ENCODE measurements at places on chromosomes 16 and 17.

DNA sequence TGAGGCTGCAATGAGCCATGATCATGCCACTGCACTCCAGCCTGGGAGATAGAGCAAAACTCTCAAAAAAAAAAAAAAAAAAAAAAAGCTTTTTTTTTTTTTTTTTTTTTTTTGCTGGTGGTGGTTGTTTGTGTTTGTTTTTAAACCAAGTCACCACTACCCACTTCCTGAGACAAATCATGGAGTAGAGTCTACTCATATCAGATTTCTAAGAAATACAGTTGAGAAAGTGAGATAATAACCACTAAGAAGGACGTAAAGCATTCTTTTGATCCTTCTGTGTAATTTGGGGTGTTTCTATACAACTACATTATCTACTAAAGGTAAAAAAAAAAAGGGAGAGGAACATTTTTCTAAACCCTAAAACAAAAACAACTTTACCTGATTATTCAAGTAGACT is 38.0 kb downstream of the AXIN2 start:
- no peak for DNase-seq

GRCh38 chr16:71287911-71288310 is 1.3 kb downstream of the CMTR2 start:
- DNase-seq, result no peak

DNA sequence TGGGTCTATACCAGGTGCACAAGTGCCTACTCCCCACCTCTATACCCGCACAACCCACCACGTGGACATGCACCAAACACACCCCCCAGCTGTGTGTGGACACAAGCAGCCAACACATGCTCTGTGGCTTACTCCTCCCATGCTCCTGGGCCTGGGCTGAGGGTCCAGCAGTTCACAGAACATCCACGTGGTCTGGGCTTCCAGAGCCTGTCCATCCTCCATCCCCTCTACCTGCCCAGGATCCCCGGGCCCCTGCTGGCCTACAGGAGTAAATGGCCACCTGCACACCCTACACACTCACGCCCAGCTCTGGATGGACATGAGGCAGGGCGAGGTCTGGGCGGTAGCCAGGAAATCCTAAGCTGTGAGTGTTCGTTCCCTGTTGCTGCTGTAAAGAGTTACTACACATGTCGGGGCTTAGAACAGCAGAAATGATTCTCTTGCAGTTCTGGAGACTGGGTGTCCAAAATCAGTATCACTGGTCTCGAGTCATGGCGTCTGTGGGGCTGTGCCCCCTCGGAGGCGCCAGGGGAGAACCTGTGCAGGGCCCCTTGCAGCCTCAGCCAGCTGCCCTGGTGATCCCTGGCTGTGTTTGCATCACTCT is 15.0 kb upstream of the RAI1 start:
- peak; percentile 62 for DNase-seq

- DNase-seq, result peak; percentile 72
These were observed 21.4 kb downstream of the RPS6KB1 start for GRCh38 chr17:59914274-59914854.

GRCh38 chr16:73058221-73058615 is 10.3 kb upstream of the ZFHX3 start:
- peak; percentile 45 for DNase-seq

DNA sequence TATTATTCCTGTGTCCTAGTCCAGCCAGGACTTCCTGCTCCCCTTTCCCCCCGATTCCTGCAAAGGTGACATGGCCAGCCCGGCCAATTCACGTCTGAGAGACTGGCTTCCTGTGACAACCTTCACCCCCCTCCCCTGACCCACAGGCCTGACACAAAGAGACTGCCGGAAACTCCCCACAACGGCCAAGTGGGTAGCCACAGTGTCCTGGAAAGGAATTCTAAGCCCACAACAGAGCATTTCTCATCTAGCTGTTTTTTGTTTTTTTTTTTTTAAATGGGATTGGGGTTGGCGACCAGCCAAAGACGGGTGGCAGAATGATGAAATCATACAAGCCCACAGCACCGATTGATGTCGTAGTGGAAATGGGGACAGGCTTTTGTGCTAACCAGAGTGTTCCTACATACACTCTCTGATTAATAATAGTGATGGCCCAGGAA is 2.8 kb upstream of the XAF1 start:
- peak; percentile 78 for DNase-seq

GRCh38 chr16:65671071-65671470 is 549.2 kb upstream of the CDH11 start:
- no peak for DNase-seq

- no peak for DNase-seq
These were observed 333.1 kb downstream of the FOXL1 start for GRCh38 chr16:86911437-86911958.

DNA sequence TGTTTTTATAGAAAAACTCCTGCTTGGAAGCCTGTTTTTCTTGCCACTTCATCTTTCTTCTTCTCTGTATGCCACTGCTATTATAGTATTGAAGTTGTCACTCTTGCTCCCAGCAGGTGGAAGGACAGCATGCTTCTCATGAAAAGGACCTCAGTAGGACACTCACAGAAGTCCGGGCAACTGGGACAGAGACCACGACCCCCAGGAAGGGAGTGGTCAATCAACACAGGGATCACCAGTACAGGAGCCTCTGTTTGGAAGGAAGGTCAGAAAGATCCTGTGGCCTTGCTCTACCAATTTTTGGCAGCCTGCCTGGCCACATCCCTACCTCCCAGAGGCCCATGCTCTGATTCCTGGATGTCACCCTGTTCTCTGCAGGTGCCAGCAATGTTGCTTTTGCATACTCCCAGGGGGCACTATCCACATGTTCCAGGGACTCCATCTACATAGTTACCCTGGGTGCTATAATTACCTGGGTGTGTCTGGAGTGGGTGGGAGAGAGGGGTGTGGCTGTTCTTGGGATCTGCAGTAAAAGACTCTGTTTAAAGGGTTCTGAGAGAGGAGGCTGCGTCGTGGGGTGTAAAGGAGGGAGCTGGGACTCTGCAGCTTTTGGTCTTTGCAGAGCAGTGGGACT is 13.7 kb upstream of the AKAP10 start:
- no peak for DNase-seq

DNA sequence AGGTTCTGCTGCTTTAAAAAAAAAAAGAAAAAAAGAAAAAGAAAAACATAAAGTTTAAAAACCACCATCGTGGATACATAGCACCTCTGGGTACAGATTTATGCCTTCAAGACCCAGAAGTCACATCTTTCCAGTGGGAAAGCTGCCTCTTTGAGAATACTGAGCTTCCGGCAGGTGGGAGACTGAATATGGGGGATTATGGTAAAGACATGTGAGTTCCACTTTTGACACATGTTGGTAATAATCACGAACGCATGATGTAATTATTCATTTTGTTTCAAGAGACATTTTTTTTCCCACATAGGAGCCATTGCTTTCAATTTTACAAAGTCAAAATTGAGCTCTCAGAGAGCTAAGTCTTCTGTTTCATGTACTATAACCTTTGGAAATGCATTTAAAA is 229.7 kb upstream of the CDH5 start:
- DNase-seq, result no peak

DNA sequence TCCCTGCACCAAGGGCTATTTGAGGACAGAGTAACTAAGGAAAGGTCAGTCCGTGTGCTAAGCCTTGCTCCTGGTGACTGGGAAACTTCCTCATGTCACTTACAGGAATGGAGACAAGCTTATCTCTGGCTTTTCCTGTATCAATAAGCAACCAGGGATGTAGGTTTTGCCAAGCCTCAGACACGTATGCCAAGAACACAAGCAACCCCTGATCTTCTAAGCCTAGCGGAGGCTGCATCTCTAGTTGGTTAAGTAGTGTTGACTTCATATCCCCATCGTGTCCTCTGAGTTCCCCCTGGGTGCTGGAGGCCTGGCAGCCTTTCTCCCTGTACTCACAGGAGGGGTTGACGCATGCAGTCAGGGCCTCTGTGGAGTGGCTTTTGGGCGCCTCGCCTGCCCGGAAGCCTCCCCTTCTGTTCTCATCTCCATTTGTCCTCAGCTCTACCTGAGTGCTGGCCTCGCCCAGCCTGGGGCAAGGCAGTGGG is 1.4 kb upstream of the C1QTNF1 start:
- peak; percentile 87 for DNase-seq

GRCh38 chr17:16217002-16217635 is at the start of gene PIGL:
PIGL (plus strand) TSS chr17:16217210; CDS start chr17:16217227, 17 bp downstream.
- DNase-seq, result peak; percentile 98

DNA sequence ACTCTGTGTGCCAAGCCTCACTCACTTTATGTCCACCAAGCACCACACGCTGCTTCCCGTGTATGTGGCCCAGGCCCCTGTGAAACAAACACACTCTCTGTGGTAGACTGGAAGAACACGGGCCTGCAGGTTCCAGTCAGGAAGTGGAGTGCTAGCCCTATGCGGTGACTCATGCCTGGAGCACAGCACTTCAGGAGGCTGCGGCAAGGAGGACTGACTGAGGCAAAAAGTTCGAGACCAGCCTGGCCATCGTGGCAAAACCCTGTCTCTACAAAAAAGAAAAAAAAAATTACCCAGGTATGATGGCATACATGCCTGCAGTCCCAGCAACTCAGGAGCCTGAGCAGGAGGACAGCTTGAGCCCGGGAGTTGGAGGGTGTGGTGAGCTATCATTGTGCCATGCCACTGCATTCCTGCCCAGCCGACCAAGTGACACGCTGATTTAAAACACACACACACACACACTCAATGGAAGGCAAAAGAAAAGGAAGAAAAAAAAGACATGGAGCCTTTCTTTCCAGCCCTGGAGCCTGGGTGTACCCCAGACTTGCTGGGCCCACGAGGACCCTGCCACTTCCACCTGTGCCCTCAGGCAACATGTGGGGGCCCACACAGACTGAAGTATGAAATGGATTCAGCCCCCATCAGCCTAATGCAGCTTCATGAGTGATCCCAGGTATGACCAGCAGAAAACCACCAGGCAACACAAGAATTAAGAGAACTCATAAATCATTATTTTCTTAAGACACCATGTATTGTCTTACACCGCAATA is 126.6 kb downstream of the ANKRD11 start:
- peak; percentile 68 for DNase-seq

GRCh38 chr16:49365711-49366509 is 7.7 kb upstream of the C16orf78 start:
- DNase-seq, result no peak

GRCh38 chr17:64554028-64554637 is 47.4 kb downstream of the CEP95 start:
- DNase-seq, result no peak

- no peak for DNase-seq
These were observed 115.1 kb upstream of the PMFBP1 start for GRCh38 chr16:72286936-72287620.
